ENCODE measurements at places on chromosomes 11 and 22.

GRCh38 chr11:43579919-43580276 lies 100.6 kb upstream of the HSD17B12 start:
- DNase-seq: no peak

DNA sequence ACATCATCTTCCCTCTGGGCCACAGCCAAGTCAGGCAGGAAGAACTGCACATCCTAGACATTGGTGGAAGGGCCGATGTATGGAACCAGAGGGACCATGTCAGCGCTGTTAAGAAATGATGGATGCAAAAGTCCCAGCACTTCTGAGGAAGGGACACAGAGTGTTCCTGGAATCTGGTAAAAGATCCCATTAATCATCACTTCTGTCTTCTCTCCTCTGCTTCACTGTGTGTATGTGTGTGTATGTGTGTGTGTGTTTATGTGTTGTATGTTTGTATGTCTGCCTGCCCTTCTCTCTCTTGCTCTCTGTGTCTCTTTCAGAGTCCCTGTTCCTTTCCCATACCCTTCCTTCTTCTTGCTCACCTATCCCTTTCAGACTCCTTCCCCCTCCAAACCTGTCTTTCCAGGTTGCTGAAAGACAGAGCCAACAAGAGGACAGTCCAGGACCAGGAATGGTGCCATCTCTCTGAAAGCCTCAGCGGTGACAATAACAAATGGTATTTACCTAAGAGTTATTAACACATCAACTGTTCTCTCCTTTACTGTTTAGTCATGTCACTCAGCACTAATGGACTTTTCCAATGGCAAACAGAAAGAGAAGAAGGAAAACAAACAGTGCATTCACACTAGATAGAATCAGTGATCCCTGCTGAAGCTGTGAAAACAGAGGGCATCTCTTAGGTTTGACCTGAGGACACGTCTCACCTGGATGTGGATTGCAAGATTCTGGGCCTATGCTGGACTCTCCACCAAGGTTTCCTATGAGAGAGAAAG lies 47.1 kb downstream of the EHF start:
- no peak for DNase-seq

GRCh38 chr11:120324932-120325810 lies at the start of gene TLCD5:
TSS of gene TLCD5 (plus strand) at chr11:120325299. CDS start at chr11:120327442, 2,143 bp downstream.
- DNase-seq: no peak

GRCh38 chr11:122145715-122146274 lies 29.8 kb upstream of the BLID start:
- no peak for DNase-seq

DNA sequence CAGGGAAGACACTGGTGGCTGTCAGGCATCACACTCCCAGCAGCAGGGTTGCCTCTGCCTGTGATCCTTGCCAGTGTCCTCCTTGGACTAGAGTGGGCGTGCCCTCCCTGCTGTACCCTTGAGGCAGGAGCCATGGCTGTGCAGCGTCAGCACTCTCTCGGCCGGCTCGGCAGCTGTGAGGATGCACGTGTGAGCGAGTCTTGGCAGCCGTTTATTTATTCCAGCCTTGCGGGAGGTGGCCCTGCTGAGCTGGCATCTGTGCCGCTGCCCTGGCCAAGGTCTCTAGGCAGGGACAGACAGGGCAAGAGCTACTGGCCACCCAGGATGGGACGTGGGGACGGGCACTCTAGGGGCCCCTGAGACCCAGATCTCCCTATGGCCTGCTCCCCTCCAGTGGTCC lies 33.9 kb downstream of the TSPAN4 start:
- DNase-seq: peak; percentile 45

DNA sequence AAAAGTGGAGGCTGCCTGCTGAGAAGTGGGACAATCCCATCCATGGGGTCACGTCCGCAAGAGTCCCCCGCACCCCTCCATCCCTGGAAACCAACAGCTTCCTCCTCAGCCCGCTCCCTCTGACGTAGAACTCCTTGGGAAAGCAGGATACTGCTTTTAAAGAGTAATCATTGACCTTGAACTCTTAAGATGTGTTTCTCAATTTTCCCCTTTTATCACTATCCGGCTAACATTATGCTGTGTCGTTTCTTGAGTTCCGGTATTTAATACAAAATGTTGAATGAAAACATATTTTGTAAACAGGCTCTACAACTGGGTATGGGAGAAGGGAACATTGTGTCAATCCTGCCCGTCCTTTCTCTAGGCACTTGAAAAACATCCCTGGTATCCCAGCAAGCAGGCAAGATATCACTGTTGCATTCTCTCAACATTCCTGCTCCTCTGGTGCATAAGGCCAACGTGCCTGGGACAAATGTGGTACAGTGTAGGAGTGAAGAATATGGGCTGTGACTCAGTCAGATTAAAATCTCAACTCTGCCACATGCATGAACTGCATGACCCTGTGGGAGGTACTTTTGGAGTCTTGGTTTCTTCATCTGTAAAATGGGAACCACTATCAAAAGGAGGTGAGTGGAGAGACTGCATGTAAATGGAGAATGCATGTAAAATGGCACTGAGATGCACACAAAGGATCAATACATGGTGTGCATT lies 52.8 kb downstream of the WT1 start:
- no peak for DNase-seq

GRCh38 chr11:5297721-5298323 lies 3.9 kb downstream of the OR51B4 start:
- DNase-seq: no peak

DNA sequence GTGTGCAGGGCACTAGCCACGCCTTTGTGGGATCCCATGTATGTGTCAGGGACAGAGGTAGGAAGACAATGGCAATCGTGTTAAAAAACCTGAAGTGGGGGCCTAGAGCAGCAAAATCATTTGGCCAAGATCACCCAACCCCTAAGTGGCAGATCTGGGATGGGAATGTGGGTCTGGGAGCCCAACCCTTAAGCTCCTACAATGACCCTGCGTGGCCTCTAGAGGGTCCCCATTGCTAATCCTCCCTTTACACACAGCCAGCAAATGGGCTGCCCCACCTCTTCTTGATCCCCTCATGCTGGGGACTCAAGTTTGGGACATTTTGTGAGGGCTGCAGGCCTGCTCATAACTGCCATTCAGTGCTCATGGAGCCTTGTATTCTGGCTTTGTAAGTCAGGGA lies 73.2 kb upstream of the SUSD2 start:
- DNase-seq: no peak

- no peak for DNase-seq
Measured at GRCh38 chr22:47166033-47166404, 403.6 kb downstream of the TBC1D22A start.

DNA sequence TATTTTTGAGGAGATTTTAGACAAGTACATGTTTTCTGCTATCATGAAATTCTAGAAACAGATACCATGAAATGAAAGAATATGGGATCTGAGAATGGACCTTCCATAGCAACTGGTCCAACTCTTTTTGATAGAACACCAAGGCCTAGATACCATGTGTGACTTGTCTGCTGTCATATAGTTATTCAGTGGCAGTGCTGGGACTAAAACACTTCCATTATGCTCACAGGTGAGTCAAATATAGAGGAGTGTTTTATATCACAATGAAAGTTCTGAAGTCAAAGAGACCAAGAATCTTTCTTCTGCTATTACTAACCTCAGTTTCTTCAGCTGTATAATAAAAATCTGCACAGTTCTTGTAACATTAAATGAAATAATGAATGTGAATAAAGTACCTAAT lies 276.9 kb downstream of the DCDC1 start:
- DNase-seq: no peak

- DNase-seq: peak; percentile 81
Measured at GRCh38 chr22:46055181-46055875, 78.4 kb upstream of the WNT7B start.

GRCh38 chr11:74444173-74444826 lies 23.0 kb downstream of the KCNE3 start:
- peak; percentile 83 for DNase-seq

- DNase-seq: no peak
Measured at GRCh38 chr22:49330421-49331222, 497.1 kb downstream of the BRD1 start.

DNA sequence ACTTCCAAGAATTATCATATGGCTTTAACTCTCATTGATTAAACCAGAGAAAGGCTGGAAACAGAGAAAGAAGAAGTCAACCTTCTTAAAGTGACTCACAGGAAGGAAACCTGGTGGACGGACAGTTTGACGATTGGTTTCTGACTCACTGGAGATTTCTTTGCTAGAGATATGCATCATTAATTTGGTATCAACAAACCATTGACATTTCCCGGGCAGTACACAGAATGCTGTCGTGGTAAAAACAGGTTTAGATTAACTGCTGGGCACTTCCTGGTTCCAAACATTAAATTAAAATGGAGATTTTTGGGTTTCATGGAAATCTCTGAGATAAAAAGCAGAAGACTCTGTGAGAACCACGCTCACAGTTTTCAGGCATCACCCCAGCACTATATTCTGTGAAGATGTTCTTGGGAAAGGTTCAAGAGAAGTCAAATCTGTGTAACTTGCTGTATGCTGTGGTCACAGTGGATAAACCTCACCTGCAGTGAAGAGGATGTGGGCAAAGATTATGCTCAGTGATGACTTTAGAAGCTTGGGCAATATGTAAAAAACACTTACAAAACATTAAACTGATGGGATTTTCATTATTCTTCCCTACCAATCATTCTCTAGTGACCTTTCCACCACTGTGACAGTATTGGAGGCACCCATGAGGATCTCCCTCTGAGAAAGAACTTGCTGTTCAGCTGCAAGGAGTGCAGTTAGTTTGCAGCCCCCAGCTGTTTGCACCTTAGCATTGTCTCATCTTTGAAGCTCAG lies 61.1 kb upstream of the CD44 start:
- no peak for DNase-seq

- no peak for DNase-seq
Measured at GRCh38 chr11:57679396-57679795, 11.5 kb downstream of the ZDHHC5 start.

GRCh38 chr11:46304605-46305179 lies 27.2 kb downstream of the CREB3L1 start:
- DNase-seq: no peak

DNA sequence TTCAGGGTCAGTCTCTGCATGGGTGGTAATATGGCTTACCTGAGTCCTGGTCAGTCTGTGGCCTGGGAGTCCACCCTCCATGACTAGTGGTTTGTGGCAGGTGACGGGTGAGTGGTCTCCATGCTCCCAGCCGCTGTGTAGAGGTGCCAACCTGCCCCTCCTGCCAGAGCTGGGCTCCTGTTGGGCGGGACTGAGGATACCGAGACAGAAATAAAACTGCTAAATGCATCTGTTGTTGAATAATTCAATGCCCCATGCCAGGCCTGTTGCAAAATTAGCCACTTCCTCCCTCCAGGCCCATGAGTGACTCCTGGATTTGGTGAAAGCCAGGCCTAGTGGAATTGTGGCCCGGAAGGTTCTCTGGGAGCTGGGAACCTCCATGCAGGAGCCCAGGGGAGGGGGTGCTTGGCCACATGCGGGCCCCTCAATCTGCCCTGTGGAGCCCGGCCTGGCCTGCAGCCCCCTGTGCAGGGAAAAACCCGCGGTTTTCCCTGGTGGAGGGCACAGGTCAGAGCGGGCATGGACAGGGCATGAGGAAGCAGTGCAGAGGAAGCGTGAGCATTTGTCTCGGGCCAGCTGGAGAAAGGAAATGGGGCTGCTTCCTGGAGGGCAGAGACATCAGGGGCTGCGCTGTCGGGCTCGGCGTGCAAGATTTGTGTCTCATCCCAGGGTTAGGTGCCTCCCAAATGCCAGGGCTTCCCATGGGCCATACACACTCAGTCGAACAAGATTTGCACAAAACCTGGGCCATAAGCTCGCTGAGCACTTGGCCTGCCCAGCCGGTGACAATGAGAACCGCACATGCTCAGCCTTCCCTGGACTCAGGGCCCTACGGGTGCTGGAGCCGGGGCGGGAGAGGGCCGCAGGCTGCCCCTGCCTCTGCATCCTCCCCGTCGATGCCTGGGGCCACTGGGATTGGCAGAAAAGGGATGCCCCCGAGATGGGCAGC lies 66.9 kb downstream of the KCNQ1 start:
- DNase-seq: peak; percentile 36

DNA sequence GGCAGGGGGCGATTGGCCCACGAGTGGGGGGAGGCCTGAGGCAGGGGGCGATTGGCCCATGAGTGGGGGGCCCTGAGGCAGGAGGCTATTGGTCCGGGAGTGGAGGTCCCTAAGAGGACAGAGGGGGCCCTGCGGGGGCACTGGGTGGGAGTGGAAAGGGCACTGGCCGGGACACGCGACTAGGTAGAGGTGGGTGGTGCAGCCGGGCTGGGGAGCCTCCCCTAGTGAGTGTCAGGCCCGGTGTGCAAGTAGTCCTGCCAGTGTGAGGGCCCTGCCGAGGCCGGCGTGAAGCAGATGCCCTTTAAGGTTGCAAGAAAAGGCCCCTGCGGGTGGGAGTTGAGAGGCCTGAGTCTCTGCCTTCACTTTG lies 909 bp upstream of the BRD1 start:
- no peak for DNase-seq

DNA sequence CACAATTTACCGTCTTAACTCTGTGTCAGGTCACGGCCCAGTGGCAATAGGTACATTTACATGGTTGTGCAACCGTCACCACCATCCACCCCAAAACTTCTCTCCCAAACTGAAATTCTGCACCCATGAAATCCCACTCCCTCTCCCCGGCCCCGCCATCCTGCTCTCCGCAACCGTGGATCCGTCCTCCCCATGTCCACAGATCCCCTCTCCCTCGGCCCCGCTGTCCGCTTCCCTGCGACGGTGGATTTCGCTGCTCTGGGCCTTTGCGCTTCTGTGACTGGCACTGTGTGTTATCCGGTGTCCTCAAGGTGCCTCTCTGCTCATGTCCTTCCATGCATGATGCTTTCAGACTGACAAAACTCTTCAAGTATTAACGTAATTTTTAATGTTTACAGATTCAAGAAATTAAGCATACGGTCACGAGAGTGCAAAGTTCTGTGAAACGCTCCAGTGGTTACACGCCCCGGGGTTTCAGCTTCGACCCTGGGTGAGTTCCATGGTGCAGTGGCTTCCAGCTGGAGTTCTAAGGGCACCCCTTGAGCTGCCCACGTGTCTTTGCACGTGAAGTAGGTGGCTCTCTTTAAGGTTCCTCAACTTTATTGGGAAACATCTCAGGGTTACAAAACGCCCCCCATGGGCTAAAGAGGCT lies 76.4 kb downstream of the KCNQ1 start:
- DNase-seq: peak; percentile 1

DNA sequence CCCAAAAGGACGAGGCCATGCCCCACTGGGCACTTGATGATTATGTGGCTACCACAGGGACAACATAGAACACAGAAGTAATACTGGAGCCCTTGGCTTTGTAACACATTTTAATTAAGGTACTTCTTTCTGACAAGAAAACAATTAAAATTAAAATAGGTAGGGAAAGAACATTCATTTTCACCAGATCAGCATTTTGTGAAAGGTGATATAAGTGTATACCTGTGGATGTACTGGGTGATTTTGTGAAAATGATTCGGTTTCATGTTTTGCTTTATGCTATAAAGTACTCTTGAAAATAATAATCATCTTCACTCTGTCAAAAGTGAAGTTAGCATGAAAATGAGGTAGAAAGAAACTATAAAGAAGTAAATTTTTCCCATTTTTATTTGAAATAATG lies 876 bp downstream of the MS4A12 start:
- DNase-seq: no peak

DNA sequence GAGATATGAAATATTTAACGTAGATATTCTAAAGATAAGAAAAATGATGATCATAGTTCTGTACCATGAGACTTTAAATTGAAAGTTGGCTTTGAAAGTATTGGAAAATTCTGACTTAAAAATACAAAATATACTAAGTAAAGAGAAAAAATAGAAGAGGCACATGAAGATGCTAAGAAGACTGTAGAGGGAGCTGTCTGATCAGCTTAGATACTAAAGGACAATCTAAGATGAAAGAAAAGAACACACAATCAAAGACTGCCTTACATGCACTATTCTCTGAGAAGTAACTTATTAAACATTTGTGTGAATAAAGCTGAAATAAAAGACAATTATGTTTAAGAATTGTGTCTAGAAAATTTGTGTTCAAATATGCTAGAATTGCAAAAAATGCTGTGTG lies 55.1 kb downstream of the RBMXL2 start:
- DNase-seq: no peak
